ENCODE measurements at places on chromosomes 6 and 20.
A peak's percentile ranks its signal among the peaks of the same experiment; 100 is the strongest.

- DNase-seq, result peak; percentile 60
These were observed 75.7 kb upstream of the BHLHE23 start for GRCh38 chr20:63082308-63082938.

DNA sequence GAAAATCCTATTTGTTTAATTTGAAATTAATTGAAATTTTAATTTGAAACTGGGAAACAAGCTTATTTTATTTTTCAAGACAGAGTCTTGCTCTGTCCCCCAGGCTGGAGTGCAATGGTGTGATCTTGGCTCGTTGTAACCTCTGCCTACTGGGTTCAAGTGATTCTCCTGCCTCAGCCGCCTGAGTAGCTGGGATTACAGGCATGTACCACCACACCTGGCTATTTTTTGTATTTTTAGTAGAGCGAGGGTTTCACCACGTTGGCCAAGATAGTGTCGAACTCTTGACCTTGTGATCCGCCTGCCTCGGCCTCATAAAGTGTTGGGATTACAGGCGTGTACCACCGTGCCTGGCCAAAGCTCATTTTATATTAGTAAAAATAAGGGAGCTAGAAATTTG is 4.2 kb downstream of the SRSF3 start:
- no peak for DNase-seq

DNA sequence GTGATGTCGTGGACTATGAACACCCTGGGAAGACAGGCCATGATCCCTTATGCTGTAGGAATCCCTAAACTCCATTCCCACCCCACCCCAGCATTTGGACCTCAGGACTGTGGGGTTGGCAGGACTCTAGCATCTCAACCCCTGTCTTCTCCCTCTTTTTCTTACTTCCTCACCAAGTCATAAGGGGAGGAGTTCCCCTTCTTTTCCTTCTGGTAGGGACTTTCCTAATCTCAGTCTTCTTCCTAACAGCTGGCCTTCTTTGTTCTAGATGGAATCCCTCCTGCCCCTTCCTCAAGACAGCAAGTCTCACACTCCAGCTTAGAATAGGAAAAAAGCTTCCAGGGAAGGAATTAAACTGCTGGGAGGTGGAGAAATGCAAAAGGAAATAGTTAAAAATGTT is 2.3 kb upstream of the SIRPB2 start:
- DNase-seq, result no peak

DNA sequence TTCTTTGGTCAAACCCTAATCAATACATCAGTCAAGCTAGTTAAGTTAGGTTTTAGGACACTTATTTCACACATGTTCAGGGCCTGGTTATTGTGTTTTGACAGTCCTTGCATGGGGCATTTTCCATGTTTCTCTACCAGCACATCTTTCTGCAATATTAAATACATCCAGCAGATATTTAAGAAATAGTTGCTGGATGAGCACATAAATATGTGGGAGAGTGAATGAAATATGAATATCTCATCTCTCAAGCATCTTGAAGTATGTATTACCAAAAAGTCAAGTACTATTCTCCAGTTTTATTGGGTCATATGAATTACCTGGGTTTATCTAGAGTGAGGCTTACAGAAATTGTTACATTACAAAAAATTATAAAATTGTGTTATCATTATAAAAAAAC is 621.9 kb upstream of the GJE1 start:
- DNase-seq, result no peak

DNA sequence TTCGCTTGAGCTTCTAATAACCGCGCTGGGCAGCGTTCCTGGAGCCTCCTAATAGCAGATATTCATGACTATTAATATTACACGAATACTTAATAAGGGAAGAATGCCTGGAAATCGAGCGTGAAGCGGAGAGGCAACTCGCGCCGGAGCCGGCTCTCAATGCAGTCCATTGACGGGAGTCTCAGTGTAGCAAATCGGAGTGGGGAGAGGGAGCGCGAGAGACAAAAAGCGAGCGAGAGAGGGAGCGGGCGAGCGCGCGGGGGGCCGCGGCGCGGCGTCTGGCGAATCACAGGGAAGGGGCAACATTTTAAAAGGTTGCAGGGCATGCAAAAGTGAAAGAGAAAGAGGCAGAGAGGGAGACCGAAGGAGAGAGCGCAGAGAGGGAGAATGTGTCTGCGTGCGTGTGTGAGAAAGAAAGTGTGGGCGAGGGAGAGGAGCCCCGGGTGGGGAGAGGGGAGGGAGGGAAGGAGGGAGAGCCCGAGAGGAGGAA is 2.9 kb downstream of the TFAP2A start:
- peak; percentile 56 for DNase-seq

- no peak for DNase-seq
These were observed 10.8 kb downstream of the JARID2 start for GRCh38 chr6:15256538-15257271.
